Cardiac fibroblast (primary cell): ENCODE measurements at places on chromosomes 6 and 20.

DNA sequence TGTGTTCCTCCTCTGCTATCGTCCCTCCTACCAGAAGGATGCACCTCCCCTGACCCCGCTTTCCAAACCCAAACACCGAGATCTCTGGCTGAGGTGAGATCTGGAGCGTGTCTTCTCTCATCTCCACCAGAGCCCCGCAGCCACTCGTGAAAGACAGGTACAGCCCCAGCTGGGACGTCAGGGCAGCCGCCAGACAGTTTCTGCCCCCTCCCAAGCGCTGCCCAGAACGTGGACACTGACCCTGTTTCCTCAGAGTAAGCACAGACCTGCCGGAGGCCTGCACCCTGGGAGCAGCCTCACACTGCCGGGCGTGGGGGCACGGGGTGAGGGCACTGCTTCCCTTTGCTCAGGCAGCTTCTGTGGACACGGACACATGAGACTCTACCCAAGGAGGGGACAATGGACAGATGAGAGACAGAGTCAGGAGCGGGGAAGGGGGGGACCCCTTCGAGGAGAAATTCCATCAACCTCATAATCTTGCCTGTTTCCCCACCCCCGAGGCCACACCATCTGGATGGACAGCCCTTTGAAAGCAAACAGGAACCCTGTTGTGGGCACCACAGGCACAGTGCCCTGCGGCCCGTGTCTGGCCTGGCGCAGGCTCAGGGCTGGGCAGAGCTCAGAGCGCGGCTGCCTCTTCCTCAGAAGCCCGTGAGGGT lies 210.6 kb downstream of the DLL1 start:
- DNase-seq = no peak

- DNase-seq = no peak
These were observed 38.4 kb upstream of the EYA4 start for GRCh38 chr6:133202610-133203343.

DNA sequence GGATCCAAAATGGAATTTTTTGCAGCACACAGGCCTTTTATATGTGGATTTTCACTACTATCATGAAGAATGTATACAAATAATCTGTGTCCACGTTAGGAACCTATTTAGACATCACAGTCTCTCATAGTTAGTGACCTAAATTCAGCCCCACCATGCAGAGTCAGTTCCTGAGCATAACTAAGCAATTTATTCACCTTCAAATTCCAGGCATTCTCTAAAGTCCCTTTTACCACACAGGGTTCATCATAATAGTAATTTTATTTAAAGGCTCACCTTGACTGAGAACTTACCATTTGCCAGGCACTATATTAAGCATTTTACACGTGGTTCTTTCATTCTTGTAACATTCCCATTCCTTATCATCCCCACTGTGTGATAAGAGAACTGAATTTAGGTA lies 353.8 kb downstream of the ARHGAP18 start:
- DNase-seq = no peak

- DNase-seq = peak; percentile 94
These were observed 18.6 kb upstream of the SLCO4A1 start for GRCh38 chr20:62623488-62624324.

GRCh38 chr6:51531623-51532022 lies 555.8 kb downstream of the PKHD1 start:
- no peak for DNase-seq

GRCh38 chr6:64428186-64428585 lies 792.6 kb downstream of the PHF3 start:
- DNase-seq = peak; percentile 17

DNA sequence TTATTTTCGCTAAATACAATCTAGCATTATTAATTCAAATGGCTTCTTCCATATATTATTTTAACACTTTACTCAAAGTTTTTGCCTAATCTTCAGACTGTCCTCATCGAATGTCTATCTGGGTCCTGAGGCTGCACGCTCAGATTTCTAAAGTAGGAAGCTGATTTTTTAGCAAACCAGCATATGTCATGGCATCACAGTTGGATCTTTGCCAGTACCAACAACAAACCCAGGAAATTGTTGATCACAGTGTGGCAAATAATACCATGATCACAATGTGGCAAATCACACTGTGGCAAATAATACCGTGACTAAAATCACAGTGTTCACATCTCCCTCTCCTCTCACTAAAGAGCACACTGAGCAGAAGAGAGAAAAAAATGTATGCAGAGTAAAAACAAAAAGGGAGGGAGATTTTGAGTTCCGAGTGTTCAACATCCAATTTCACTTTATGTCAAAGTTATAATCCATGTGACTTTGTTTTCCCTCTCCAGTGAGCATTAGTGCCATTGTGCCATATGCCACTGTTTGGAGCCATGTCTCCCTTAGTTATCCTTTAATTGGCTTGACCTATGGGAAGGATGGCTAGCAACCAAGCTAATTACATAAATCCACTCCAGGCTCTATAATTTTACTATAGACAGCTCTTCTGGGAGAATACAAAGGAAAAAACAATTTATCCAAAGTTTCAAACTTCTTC lies 1059.6 kb downstream of the HACE1 start:
- no peak for DNase-seq

DNA sequence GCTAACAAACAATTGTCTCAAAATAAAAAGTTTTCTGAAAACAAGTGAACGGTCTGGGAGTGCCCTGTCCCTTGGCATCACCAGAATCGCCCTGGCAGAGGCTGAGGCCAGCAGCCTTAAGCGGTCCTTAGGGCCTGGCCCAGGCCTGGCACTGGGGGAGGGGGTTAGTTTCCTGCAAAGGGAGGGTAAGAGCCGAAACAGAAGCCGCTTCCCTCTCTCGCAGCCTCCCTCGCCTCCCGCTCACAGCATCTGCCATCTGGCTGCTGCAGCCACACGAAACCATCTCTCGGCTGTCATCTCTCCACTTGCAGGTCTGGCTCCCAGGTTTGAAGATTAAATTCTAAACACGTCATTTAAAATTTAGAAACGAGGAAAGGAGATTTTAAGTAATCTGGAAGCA lies 31.5 kb downstream of the PMEPA1 start:
- no peak for DNase-seq

- DNase-seq = no peak
These were observed 21.9 kb downstream of the BHLHE23 start for GRCh38 chr20:62984666-62985443.

GRCh38 chr6:94238868-94239267 lies 819.5 kb upstream of the EPHA7 start:
- DNase-seq = no peak

- DNase-seq = no peak
These were observed 18.8 kb downstream of the ZKSCAN3 start for GRCh38 chr6:28368522-28368921.

DNA sequence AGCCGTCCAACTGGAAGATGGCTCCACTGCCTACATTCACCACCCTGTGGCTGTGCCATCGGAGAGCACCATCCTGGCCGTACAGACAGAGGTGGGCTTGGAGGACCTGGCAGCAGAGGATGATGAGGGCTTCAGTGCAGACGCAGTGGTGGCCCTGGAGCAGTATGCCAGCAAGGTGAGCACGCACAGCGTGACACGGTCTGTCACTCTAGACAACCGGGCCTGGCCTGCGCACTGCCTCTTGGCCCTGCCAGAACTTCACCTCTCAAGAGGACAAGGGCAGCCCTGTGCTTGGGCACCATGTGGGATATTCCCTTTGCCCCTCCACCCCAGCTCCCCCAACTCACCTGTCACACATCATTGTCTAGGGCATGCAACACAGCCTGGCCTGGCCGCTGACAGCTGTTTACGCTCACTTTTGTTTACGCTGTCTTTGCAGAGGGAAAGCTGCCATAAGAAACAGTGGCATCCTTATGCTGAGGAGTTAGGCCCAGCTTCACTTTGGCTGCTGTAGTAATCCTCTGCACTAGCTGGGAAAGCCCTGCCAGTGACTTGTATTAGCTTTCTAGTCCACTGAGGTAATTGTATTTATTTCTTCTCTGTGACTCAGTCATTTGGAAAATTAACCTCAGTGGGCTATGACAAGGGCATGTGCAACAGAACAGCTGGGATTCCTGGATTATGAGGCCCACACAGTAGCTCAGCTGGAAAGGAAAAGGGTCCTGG lies 9.8 kb upstream of the DEF6 start:
- no peak for DNase-seq

DNA sequence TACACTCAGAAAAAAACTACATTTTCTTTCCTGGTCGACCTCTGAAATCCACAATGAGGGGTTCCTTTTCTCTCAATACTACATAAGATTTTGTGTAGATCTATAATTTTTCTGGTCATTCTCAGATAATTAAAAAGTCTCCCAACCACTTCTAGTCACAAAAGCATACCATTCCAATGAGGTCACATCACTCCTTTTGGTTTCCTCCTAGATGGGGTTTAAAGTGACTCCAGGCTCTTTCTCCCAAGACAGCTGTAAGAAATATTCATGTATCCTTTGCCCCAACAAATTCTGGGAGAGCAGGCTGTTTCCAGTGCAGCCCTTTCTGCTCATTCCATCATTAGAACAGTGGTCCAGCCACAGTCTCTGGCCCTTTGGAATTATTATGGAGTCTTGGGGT lies 43.1 kb upstream of the BEND6 start:
- DNase-seq = peak; percentile 76

DNA sequence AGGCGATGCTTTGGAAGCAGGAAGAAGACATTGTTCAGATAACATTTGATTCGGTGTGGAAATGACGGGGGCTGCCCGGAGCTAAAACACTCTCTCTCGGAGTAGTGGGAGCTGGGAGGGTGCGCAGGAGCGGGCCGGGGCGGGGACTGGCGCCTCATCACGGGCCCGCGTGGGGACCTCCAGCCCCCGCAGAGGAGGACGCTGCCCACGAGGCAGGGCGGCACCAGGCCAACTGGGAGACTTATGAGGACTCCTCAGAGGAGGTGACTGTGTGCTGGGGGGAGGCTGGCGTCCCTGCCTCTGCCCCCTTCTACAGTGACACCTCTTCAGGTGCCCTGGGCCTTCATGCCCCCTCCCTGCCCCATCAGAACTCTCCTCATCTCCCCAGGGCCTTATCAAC lies 15.2 kb downstream of the DDO start:
- no peak for DNase-seq

- DNase-seq = no peak
These were observed 50.4 kb downstream of the BLOC1S5 start for GRCh38 chr6:8013763-8014162.

DNA sequence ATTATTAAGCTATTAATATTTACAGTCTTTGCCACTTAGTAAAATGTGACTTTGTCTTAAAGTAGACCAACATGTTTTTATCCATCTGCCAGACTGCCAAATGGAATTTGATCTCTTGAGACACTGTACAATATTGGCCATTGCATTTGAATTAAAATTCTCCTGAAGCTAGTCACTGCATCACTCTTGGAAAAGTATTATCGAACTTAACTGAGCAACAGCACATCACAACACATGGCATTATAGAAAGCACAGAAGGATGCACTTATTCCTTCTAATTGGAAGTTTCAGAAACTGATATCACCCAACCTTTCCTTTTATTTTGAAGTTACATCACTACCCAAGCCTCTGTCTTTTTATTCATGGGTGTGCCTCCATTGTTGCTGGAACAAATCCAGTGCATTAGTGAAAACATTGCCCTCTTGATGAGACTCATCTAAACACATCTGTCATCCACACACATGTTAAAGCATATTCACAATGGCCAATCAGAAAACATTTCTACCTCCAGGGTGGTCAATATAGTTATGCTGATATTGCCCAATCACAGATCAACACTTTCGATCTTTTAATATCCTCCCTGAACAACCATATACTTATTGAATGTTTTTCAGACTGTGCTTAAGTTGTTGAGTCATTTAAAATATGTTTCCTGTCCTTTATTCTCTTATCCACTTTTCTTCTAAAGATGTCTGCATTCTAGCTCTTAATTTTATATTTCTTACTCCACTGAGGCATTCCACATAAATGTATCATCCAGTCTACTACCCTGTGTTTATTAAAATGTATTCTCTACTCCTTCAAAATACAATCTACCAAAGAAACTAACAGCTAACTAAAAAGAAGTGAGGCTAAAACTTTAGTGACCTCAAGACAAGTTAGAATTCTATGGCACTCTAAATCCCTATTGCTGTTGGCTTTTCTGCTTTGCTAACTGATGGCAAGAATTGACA lies 535.0 kb downstream of the RFPL4B start:
- DNase-seq = peak; percentile 49
